ENCODE measurements at places on chromosomes 7 and 10. TPM values are rescaled to one million over a fixed set of nuclear protein-coding genes. Genes with fewer than 3 reads are reported as not detected.

DNA sequence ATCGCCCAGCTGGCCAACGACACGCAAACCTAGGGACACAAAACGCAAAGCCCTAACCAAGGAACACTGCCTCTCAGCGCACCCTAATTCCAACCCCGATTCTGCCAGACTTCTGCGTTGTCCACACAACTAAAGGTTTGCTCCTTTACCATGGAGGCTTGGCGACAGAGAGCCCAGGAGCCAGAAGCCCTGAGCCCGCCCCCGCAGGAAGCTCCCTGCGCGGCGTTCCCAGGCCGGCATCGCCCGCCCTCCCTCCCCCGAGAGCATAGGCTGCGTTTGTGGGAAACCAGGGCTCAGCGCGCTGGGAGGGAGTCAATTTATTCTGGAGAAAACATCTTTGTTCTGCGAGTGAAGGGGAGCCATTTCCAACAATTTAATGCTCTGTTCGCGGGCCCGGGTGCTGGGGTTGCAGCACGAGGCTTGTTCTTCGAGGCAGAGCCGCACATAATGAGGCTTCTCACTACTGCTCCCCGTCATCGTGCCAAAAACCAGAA, 103.9 kb downstream of the GRID1 start:
- no peak for DNase-seq

Gene DDX56
- total RNA-seq = 68.5 TPM

Gene CALHM3
- not detected for total RNA-seq

Gene ADIRF
- 36.5 TPM for total RNA-seq

GRCh38 chr10:66869635-66870034, 56.2 kb upstream of the LRRTM3 start:
- no peak for DNase-seq

All from pulmonary artery endothelial cell (primary cell).